ENCODE measurements at places on chromosomes 11 and 22. TPM values are rescaled to one million over a fixed set of nuclear protein-coding genes. Genes with fewer than 3 reads are reported as not detected.

The CLP1 gene
- polyA plus RNA-seq: 14.4 TPM

The ABCC8 gene
- polyA plus RNA-seq: 1.5 TPM

The MYO7A gene
- polyA plus RNA-seq: 1.7 TPM

The OR8G1 gene
- polyA plus RNA-seq: not detected

The PRODH gene
- polyA plus RNA-seq: 10.0 TPM

The OR52I1 gene
- polyA plus RNA-seq: not detected

The SLC29A2 gene
- polyA plus RNA-seq: 26.0 TPM

The OR51B5 gene
- polyA plus RNA-seq: not detected

The MYO18B gene
- 0.36 TPM for polyA plus RNA-seq

The MS4A3 gene
- not detected for polyA plus RNA-seq

The TTC12 gene
- 5.1 TPM for polyA plus RNA-seq

The AHNAK gene
- polyA plus RNA-seq: 0.91 TPM

The LRRC55 gene
- polyA plus RNA-seq: 0.10 TPM

The SPTBN2 gene
- 7.7 TPM for polyA plus RNA-seq

The CRY2 gene
- 9.5 TPM for polyA plus RNA-seq

The SLC17A6 gene
- 0.38 TPM for polyA plus RNA-seq

The HBG2 gene
- polyA plus RNA-seq: not detected

The CALCB gene
- 9.2 TPM for polyA plus RNA-seq

The ANKK1 gene
- not detected for polyA plus RNA-seq

The OR2AG2 gene
- polyA plus RNA-seq: 0.26 TPM

The KLHL35 gene
- 0.10 TPM for polyA plus RNA-seq

The H19 gene
- polyA plus RNA-seq: 0.86 TPM

The OR8D4 gene
- polyA plus RNA-seq: not detected

The C1QTNF5 gene
- 1.8 TPM for polyA plus RNA-seq

The TPBGL gene
- polyA plus RNA-seq: 0.08 TPM

The PGR gene
- polyA plus RNA-seq: 0.12 TPM

The GGT5 gene
- not detected for polyA plus RNA-seq

The GAL3ST3 gene
- 12.7 TPM for polyA plus RNA-seq

All from GM23338 (cell line).